ENCODE measurements at places on chromosomes 6 and 20. TPM values are rescaled to one million over a fixed set of nuclear protein-coding genes. Genes with fewer than 3 reads are reported as not detected.

GRCh38 chr20:62669249-62669648 lies 26.9 kb downstream of the SLCO4A1 start:
- no peak for DNase-seq

Gene BTN1A1
- total RNA-seq, result not detected

DNA sequence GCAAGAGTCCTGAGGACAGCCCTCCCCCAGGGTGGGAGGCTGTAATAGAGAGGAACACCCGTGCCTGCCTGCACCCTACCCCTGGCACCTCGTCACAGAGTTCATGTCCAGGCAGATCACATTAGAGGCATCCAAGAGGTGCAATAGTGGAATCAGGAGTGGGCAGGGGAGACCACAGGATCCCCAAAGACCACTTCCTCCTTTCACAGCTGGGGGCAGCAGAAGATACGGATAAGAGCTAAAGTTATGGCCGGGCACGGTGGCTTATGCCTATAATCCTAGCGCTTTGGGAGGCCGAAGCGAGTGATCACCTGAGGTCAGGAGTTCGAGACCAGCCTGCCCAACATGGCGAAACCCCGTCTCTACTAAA lies 1.5 kb upstream of the CAPN11 start:
- peak; percentile 44 for DNase-seq

- DNase-seq, result no peak
These were observed 745.1 kb upstream of the MARCKS start for GRCh38 chr6:113112086-113112485.

Gene TRAPPC3L
- not detected for total RNA-seq

Gene PET117
- total RNA-seq, result 17.2 TPM

Gene PAQR8
- total RNA-seq, result 4.6 TPM

- no peak for DNase-seq
These were observed 593.3 kb upstream of the HS3ST5 start for GRCh38 chr6:114936080-114936479.

DNA sequence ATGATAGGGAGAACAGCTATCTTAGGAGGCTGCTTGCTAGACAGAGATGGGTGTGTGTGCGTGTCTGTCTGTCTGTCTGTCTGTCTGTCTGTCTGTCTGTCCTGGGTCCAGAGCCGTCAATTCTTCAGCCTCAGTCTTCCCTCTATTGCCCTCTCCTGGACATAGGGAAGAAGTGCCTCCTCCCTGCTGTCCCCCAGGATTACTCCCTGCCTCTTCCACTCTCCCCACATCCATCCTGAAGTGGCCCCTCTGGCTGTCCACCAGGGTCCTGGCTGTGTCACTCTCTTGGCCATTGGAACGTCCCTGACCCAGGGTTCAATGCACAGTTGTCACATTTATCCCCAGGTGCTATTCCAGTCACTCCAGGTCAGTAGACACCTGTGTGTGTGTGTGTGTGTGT lies 10.2 kb downstream of the TREML2 start:
- peak; percentile 59 for DNase-seq

Gene DCBLD1
- total RNA-seq, result 12.0 TPM

Gene BICRAL
- total RNA-seq, result 6.0 TPM

DNA sequence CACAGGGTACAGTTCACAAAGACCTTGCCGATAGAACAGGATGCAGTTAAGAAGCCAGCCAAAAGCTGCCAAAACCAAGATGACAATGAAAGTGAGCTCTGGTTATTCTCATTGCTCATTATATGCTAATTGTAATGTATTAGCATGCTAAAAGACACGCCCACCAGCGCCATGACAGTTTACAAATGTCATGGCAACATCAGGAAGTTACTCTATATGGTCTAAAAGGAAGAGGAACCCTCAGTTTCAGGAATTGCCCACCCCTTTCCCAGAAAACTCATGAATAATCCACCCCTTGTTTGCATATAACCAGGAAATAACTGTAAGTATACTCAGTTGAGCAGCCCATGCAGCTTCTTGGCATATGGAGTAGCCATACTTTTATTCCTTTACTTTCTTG lies 748.7 kb downstream of the QKI start:
- no peak for DNase-seq

- DNase-seq, result no peak
These were observed 62.8 kb downstream of the STK35 start for GRCh38 chr20:2164421-2164820.

DNA sequence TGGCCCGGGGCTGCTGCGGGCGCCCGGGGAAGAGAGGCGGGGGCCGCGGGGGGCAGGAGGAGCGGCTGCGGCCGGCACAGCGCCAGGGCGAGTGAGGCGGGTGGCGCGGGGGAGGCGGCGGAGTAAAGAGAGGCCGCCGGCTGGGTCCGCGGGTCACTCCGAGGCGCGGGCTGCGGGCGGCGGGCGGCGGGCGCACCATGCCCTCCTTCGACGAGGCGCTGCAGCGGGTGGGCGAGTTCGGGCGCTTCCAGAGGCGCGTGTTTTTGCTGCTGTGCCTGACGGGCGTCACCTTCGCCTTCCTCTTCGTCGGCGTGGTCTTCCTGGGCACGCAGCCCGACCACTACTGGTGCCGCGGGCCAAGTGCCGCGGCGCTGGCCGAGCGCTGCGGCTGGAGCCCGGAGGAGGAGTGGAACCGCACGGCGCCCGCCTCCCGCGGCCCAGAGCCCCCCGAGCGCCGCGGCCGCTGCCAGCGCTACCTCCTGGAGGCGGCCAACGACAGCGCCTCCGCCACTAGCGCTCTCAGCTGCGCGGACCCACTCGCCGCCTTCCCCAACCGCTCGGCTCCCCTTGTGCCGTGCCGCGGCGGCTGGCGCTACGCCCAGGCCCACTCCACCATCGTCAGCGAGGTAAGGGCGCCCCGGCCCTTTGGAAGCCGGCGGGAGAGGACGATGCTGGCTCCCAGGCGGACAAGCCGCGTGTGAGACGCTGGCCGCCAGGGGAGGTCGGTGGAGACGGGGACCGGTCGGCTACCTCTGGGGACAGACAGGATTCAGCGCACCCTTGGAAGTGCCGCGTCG lies at the start of gene SLC22A3:
Gene SLC22A3, plus strand, starts transcription at position 156 of the 797 bp plus-strand sequence. Its CDS starts 42 bp downstream, at position 198.
- peak; percentile 86 for DNase-seq

DNA sequence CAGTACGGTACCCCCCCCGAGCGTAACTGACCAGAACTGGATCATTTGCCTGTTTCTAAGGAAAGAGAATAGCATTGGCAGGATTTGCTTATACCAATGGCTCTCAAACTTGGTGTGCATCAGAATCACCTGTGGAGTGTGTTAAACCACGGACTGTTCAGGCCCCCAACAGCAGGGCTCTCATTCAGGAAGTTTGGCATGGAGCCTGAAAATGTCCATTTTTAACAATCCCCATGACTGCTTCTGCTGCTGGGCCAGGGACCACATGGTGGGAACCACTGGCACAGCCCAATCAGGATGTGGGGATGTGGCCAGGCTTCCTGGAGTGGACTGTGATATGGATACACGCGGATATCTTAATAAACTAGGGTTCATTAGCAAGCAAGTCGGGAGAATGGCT lies 53.9 kb downstream of the GTF2H5 start:
- no peak for DNase-seq
